ENCODE measurements at places on chromosomes 4 and X.

DNA sequence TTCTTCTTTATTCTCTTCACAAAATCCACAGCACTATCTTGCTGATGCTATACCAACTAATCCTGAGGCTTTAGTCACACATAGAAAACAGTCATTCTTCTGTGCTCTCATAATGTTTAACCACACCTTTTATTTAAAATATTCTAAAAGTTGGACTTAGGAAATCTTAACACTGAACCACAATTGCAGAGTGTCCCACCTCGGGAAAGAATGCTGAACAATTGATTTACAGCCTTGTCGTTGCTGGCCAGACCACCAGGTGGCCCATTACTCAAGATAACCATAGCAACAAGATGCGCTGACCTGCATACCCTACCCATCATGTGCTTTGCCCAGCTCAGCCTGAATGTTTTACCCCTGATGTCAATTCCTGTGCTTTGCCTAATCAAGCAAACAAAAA is 100.8 kb downstream of the ARSJ start:
- DNase-seq, result no peak

DNA sequence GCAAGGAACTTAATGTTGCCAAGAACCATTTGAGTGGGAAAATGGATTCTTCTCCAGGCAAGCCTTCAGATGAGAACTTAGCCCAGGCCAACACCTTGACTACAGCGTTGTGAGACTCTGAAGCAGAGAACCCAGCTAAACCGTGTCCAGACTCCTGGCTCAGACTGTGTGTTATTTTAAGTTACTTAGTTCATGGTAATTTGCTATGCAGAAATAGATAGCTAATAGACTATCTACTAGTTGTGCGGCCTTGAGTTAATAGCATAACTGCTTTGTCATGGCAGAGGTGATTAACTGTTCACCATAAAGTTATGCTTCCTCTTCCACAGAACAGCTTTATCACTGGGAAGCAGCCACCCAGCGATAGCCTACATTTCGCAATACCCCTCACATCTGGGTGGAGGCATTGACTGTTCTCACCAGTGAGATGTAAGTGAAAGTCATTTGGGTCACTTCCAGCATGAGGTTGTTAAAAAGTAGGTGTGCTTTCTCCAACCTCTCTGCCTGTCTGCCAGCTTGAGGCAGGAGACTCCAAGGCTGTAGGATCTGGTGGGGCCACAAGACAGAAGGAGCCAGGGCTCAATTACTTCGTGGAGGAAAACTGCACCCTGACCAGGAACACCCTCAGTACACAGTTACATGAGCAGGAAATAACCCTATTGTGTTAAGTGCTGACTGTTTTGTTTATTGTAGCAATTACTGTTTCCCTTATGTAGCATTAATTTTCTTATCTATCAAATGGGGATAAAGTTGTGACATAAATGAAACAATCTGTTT is 94.2 kb downstream of the GPAT3 start:
- no peak for DNase-seq

DNA sequence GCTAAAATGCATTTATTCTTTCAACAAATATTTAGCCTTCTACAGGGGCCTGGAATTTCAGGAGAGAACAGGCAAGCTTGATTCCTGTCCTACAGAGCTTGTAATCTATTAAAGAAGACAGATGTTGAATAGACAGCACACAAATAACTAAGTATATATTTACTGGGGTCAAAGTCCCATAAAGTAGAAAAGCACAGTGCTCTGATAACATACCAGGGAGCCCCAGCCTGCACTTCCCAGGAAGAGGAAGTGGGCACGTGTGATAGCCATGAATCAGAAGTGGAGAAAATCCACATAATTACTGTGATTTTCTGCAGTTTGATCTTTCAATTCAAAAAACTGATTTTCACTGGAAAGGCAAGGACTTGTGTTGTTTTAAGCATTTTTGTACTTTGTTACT is 129.1 kb downstream of the EGF start:
- DNase-seq, result no peak

DNA sequence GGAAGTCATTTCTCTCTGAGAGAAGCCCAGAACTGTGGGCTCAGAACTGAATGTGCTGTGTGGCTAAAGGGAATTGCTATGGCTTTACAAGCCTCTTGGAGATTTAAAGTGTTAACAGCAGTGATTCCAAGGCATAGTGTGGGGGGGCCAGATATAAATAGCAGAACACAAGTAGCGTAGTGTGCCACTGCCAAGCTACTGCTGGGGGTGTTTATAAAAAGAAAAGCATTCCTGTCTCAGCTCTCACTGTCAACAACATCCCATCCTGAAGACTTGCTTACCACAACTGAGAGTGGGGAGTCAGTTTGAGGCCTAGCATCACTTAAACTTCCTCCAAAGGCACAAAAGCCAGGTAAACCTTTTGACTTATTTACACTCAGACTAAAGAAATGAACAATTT is at the start of gene ART3:
ART3 (plus strand) TSS at position 242 of the 400 bp plus-strand sequence. CDS start 1,181 bp downstream, outside the sequence.
- DNase-seq, result no peak

GRCh38 chr4:71212216-71212615 is 126.6 kb upstream of the SLC4A4 start:
- DNase-seq, result no peak

DNA sequence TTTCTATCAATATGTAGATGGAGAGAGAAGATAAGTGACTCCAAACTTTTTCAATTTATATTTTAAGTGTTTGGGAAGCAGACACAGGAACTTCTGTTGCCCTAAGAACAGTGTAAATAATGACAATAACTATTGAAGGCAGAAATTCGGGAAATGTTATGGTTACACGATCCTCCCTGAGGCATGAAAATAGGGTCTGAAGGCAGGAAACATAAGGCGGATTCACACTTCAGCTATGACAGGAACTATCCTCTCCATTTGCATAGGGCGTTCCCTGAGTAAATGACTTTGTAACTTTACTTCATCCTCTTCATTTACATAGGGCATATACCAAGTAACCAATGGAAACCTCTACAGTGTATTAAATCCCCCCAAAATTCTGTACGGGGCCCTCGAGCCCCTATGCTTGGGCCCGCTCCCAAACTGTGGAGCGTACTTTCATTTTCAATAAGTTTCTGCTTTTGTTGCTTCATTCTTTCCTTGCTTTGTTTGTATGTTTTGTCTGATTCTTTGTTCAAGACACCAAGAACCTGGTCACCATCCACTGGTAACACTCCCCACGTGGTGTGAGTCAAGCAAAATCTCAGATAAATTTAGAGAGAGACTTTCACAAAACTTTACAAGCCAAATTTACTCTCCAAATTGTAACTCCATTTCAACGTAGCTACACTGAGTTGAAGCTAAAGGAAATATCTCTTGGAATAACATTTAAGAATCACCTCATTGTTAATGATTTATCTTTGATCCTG is 2504.3 kb downstream of the ARAP2 start:
- no peak for DNase-seq

DNA sequence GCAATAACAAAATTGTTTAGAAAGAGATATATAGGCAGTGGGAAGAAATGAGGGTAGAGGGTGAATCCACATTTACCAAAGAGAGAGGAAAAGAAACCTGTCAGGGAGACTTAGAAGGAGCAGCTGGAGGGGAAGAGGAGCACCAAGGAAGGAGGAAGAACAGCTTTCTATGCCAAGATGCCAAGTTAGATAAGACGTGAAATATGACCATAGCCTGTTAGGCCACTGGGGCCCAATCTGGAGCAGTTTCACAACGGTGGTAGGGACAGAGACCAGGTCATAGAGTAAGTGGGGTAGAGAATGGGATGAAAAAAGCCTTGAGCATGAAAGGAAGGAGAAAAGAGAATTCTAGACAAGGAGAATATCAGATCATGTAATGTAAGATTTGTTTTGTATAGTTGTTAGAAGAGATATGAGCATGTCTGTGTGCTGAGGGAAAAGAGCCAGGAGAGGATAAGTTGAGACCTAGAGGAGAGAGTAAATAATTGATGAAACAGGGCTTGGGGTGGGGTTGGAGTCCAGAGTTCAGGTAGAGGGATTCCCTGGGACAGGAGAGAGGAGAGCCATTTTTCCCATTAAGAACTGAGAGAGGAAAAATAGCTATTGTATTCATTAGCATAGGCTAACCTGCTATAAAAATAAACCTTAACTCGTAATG is 4.4 kb upstream of the SOWAHB start:
- DNase-seq, result no peak

GRCh38 chr4:76744241-76744921 is 153.6 kb downstream of the SOWAHB start:
- no peak for DNase-seq

GRCh38 chr4:121375262-121375661 is 5.6 kb downstream of the QRFPR start:
- DNase-seq, result no peak

DNA sequence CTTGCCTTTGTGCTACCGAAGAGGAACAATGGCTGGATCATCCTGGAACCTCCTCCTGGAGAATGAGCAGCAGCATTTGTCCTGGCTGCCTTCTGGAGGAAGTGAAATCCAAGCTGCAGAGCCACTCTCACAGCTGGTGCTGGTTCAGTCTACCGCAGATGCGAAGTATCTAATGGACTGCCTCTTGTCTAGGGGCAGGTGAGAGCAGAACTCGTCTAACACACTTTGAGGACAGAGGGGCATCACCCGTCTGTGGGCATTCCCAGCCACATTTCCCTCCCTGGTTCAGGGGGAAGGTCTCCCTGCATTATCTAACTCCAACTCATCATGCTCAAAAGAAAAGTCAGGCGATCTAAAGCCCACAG is 338.2 kb upstream of the GATB start:
- DNase-seq, result no peak

DNA sequence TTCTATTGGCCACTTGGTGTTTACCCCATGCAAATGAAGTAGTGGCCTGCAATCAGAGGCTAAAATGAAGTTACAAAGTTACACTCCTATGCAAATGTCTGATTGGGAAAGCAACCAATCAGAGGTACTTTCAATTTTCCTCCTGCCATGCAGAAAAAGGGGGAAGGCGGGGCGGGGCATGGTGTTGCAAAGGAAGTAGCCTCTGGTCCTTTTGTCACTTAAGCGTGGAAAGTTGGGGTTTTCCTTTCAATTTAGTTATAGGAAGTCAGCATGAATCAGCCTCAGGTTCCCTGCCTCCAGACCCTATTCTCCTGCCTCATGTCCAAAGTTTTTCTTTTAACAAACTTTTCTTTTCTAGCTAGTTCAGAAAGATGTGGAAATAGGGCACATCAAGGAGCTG is 69.3 kb downstream of the GPC4 start:
- DNase-seq, result no peak

DNA sequence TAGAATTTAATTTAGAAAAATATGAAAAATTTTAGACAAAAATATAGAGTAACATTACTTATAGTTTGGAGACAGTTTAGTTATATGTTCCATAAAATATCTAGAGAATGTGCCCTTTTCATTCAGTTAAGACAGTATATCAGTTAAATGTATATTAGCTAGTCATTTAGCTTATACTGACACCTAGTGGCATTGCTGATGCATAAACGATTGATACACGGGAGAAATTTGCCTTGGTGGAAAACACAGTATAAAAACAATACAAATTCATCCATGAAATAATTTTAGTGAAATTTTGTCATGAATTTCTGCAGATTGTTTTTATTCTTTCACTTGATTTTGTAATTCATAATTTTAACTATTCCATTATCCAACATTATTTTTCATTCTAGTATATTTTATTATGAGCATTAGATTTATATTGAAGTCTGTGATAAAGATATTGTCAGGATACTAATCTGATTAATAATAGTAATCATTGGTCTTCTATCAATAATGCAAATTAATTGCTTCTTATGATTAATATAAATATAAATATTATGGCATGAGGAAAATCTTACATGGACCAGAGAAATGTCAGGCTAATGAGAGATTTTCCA is 219.0 kb downstream of the TLL1 start:
- DNase-seq, result no peak

- DNase-seq, result no peak
Observed at GRCh38 chr4:168847771-168848502, 162.1 kb downstream of the CBR4 start.

- no peak for DNase-seq
Observed at GRCh38 chr4:123283371-123283895, 113.2 kb upstream of the SPRY1 start.

- DNase-seq, result no peak
Observed at GRCh38 chr4:134308910-134309309, 107.3 kb upstream of the PABPC4L start.

DNA sequence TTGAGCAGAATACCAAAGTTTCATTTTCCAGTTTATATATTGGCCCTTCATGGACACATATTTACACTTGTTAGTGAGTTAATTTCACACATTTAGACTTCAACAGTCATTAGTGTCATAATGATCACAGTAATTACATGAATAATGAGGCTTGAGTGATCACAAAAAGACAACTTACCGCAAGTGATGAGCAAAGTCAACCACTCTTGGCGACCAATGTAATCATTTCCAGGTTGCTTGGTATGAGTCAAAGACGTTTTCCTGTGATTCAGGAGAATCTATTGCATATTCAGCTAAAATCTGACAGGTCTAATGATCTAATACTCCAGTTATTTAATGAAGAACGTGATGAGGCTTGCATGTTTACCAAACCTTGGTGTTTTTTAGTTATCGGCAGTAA is 407.9 kb upstream of the TENM3 start:
- no peak for DNase-seq

DNA sequence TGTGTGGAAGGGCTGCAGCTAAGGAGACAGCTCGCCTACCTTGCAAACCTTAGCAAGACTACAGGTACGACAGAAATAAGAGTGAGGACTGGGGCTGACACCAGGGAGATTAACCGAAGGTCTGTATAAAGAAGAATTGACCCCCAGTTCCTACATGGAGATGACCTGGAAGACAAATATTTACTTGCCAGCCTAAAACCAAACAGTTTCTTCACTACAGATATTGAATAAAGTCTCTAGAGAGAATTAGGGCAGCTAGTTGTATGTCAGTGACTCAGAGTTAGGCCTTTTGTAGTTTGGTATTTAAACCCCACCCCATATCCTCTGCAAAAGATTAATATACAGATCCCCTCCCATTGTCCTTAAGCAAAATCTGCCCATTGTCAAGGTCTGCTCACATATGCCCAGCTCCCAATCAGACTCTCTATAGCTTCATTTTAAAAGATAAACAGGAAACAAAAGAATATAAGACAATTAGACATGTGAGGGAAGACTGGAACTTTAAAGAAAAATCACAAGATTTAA is 28.1 kb upstream of the FRMPD3 start:
- DNase-seq, result no peak

DNA sequence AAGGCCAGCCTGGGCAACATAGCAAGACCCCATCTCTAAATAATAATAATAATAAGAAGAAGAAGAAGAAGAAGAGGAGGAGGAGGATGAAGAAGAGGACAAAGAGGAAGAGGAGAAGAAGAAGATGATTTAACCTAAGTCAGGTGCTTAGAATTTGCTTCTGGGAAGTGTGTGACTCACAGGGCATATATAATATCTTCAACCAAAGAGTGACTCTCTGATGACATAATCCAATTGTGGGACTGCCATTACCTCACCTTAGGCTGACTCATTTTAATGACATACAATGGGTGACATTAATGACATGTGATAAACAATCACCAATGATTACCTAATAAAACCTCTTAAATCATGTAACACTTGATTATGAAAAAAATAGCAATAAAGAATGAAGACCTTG is 32.7 kb upstream of the MBTPS2 start:
- DNase-seq, result no peak

GRCh38 chrX:42934020-42934726 is 156.2 kb upstream of the PPP1R2C start:
- no peak for DNase-seq
